ENCODE measurements at places on chromosomes 6 and 20.

DNA sequence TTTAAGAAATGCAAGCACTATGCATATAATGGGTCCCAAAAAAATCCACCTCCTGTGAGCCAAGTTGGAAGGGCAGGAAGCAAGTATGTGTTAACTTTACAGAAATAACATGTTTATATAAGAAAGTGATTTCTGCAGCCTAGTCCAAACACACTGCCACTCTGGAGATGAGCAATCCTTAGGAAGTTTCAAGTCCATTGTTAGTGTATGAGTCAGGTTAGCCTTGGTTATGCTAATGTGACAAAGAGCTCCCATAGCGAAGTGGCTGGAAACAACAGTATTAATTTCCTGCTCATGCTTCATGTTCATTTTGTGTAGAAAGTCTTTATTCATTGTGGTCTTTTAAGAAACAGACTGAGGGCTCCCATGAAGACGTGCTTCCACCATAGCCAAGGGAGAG, 121.4 kb downstream of the TBXT start:
- no peak for DNase-seq

- DNase-seq, result no peak
These were observed 665.5 kb downstream of the BCKDHB start for GRCh38 chr6:80771941-80772340.

DNA sequence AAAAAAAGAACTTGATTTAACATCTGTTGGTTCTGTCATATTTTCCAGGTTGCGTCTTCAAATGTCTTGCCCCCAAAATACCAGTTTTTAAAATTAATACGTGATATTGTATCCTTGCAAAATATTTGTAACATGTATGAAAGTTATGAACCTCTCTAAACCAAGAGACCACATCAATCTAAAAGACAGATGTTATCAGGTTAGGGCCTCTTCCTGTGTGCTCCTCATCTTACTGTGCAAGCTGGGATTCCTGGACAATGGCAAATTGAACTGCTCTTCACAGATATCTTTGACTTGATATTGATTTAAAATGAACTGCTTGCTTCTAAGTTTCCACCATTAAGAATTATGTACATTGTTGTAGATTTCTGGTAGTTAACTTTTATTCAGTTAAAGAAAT, 9.6 kb downstream of the TMEM239 start:
- DNase-seq, result peak; percentile 21

GRCh38 chr6:83092756-83093399, 25.4 kb downstream of the DOP1A start:
- no peak for DNase-seq

- no peak for DNase-seq
These were observed 104.4 kb upstream of the SYNCRIP start for GRCh38 chr6:85747093-85747492.

DNA sequence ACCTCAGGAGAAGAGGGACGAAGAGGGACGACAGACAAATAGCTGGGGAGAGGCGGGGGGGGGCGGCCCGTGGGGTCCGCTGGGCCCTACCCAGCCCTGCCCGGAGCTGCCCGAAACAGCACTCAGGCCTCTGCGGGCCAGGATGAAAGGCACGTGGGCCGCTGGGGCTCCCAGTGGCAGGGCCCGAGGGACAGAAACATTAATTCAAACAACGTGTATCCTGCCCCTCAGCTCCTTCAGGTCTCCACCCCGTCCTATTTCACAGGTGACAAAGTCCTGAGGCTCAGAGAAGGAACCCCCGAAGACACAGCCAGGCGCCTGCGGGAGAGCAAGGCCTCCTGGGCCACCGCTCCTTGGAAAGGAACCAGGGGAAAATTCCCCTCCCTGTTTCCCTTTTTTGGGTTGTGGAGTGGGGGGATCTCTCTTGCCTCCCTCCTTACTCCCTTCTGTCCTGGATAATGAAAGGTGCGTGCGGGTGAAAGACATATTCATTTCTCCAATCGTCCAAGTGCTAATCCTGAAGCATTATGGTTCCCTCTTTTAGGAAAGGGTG, 93.3 kb downstream of the RNASET2 start:
- no peak for DNase-seq

- DNase-seq, result no peak
These were observed 16.8 kb upstream of the IBTK start for GRCh38 chr6:82264321-82264720.

- no peak for DNase-seq
These were observed 67.4 kb downstream of the BTBD9 start for GRCh38 chr6:38572186-38572813.

DNA sequence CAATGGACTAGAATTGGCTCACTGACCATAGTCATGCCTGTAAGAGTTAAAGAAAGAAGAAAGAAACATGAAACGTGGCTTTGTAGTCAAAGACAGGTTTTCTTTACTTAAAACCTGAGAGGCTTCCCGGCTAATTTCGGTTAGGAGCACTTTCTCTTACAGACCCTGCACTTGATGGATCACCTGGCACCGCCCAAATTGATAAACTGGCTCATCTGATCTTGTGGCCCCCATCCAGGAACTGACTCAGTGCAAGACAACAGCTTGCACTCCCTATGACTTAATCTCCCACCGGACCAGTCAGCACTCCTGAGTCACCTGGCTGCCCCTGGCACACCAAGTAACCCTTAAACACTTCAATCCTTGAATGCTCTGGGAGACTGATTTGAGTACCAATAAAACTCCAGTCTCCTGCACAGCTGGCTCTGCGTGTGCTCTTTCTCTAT, 12.3 kb downstream of the TMEM14B start:
- peak; percentile 9 for DNase-seq

DNA sequence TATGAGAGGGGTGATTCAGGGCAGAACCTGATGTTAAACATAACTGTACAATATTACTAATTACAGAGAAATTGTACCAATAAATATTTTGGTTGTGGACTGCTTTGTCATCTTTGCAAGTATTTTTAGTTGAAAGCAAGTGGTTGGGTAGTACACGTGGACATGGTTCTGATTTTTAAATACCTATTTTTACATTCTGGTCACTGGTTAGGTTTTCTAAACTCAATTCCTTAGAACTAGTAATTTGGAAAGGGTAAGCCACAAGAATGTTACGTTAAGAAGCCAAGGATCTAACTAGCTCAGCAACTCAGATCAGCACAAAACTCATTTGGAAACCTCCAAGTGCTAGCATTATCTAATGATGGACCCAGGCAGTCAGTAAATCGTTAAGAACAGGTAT, 2.7 kb downstream of the EPB41L2 start:
- DNase-seq, result no peak

DNA sequence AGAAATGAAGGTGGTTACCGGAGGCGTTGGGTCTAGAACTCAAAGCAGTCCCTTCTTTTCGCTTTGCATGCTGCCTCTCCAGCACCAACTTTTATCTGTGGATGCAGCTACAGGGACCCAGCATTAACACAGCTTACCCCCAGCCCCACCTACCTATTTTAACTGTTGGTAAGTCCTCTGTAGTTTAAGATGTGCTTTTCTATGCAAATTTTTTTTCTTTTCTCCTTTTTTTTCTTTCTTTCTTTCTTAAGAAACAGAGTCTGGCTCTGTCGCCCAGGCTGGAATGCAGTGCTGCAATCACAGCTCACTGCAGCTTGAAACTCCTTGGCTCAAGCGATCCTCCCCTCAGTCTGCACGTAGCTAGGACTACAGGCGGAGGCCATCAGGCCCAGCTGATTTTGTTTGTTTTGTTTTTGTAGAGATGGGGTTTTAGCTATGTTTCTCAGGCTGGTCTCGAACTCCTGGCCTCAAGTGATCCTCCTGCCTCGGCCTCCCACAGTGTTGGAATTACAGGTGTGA, 6.5 kb upstream of the USP45 start:
- no peak for DNase-seq

- no peak for DNase-seq
These were observed 77.4 kb upstream of the CEP162 start for GRCh38 chr6:84304881-84305280.

GRCh38 chr6:117138425-117138824, 126.9 kb upstream of the VGLL2 start:
- no peak for DNase-seq

GRCh38 chr6:136983687-136984086, 61.1 kb downstream of the IL20RA start:
- DNase-seq, result no peak
